Suppressor macrophage (primary cell): ENCODE measurements at places on chromosomes 11 and 22.

DNA sequence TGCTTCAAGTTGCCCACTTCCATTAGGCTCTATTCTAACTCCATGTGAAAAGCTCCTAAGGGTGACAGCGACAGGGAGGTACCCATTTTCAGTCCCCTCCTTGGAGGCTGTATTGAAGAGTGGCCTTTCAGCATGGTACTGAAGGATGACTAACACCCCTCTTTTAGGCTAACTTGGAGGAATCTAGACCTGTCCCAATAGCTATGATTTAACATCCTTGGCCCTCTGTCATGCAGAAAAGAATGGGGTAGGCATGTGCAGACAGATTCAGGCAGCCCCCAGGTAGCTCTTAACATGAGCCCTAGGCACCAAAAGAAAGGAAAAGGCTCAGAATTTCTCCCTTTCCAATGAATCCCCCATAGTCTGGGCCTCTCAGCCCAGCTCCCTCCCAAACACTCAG lies 89.3 kb upstream of the AMOTL1 start:
- no peak for DNase-seq

DNA sequence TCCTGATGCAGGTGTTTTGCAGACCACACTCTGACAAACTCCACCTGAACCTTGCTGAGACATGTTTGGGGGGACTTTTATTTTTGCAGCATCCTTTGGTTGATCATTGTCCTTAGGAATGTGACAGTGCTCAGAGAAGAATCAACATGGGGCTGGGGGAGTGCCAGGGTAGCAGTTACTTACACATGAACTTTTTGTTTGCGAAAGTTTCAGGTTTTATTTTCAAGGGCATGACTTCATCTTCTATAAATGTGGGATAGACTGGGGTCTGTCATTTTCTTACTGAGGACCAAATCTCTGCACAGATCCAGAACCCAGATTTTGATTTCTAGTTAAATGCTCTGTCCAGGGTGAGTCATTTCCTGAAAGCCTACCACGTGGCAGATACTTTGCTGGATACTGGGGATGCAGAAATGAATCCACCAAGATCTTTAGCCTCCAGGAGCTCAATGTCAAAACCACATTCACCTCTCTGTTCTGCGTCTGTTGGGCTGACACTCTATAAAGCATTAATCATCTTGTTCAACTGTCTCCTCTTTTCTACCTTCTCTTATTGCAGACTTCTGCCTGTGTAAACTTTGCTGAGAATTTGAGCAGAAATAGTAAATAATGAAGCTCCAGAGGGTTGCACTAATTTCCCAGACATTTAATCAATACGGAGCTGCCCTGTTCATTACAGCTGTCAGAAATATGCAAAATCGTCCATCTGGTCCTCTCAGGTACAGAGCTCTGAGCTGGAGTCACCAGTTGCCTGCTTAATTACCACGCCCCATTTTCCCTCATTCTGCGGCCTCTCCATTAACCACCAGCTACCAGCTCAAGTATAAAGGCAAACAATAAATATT lies 387.9 kb downstream of the MIAT start:
- DNase-seq = peak; percentile 27

DNA sequence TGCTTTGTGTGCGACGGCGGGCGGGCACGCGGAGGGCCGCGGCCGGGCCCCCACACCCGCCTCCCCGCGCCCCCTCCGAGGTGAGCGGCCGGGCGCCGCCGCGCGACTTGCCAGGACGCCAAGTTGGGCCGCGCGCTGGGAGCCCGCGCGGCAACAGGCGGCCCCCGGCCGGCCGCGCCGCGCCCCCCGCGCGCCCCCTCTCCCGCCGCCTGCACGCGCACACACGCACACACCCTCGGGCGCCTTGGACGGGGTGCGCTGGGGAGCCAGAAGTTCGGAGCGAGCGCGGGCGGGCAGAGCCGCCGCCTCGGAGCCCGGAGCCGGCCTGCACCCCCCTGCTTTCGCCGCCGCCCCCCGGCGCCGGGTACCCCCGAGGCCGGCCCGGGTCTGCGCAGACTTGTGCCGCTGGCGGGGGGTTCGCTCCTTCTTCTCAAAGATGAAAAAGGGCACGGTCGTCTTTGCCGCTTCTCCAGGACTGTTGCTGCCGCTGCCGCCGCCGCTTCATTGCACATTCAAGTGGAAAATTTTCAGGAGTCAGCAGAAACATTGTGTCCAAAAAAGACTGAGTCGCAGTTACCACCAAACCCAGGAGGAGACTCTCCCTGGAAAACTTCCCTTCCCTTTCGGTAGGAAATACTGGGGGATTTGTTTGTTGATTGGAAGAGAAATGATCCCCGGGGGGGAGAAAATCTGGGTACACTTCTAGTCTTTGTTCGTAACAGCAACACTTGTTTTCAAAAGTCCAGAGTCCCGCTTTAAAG lies 895 bp downstream of the TEAD1 start:
- peak; percentile 8 for DNase-seq

DNA sequence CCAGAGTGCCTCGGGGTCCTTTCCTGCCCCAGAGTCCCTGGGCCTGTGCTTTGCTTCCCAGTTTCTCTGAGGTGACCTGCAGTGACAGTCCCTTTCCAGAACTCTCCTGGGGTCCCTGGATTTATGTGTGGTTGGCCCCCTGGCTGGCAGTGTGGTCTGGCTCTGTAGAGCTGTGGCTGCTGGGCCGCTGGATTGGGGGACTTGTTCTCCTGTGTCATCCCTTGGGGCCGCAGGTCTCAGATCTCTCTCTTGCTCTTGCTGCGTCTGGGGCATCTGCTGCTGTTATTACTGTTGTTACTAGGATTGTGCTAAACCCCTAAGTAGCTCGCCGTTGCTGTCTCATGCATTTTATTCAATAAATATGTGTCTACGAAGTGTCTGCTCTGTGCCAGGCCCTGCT lies 31.9 kb downstream of the FAM83F start:
- no peak for DNase-seq

- no peak for DNase-seq
Measured at GRCh38 chr22:32717337-32718240, 83.9 kb upstream of the TIMP3 start.

- DNase-seq = no peak
Measured at GRCh38 chr11:72012897-72013721, 14.4 kb downstream of the IL18BP start.

GRCh38 chr22:39264349-39265038 lies 19.7 kb upstream of the PDGFB start:
- DNase-seq = peak; percentile 93

GRCh38 chr22:36512991-36513390 lies 6.2 kb upstream of the FOXRED2 start:
- DNase-seq = peak; percentile 18

- no peak for DNase-seq
Measured at GRCh38 chr22:23579870-23580575, at the start of gene IGLL1. TSS of gene IGLL1 (minus strand) at chr22:23580290. CDS start at chr22:23580190, 100 bp downstream.

- no peak for DNase-seq
Measured at GRCh38 chr11:63761188-63761587, 7.4 kb downstream of the ZFTA start.

DNA sequence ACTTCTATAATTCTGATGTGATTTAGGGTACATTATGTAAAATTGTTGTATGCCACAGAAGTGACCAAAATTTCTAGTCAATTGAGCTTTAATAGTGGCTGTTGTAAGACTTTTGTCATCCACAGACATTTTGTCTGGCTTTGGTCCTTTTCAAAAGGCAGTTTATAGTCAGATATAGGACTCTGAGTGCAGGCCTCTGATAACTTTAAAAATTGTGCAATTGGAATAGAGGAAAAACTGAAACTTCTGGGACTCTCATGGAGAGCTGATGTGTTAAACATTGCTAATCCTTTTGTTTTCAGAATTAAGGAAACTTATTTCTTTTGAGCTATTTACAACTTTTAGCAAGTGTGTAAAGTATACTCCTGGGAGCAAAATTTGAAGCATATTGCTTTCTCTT lies 9.0 kb upstream of the MRPL17 start:
- no peak for DNase-seq

DNA sequence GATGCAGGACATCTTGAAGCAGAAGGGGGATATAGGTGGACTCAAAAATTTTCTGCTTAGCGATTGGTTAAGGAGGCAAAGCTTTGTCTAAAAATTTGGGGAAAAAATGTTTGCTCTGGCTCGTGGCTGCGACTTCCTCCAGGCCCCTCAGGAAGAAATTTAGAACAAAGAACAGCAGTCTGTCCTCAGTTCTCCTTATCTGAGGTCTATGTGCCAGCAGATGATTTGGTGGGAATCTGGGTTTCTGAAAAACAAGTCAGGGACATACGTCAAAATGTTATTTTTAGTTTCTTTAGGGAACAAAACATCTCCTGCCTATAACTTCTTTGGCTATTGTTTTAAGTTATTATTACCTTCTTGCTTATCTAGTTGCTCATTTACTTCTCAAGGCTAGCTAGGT lies 8.1 kb downstream of the OR6M1 start:
- DNase-seq = no peak

DNA sequence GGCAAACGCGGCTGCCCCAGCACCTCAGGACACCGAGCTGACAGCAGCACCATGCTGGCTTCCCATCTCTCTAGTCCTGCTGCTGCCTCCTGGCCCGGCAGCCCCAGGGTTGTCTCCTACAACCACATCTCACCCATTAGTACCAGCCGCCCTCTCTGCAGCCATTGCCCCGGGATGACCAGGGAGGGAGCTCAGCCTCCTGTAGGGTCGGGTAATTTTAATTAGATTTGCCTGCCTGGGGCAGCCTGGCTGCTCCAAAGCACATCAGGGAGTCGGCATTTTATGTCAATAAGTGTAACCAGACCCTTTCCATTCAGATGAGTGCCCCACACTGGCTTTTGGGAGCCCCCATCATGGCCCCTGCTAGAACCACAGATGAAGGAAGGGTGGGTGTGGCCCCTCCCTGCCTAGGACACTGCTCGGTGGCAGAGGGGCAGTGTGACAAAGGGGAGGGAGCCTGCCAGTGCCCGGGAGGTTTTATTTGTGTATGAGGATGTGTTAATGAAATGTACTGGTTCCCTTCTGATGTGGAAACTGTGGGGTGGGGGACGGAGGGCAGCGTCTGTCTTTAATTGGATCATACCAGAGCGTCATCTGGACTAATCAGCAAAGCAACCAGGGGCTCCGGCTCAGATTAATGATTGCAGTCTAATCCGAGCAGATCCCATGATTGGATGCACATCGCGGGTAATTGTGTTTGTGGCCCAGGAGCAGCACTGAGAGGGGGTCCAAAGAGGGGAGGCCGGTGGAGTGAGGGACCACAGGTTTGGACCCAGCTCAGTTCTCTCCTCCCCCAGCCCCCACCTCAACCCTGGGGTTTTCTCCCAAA lies 125.3 kb downstream of the FEZ1 start:
- DNase-seq = no peak

GRCh38 chr11:128389461-128389976 lies 197.8 kb downstream of the ETS1 start:
- no peak for DNase-seq
